T-helper 17 cell (primary cell): ENCODE measurements at places on chromosomes 11 and 22. TPM values are rescaled to one million over a fixed set of nuclear protein-coding genes. Genes with fewer than 3 reads are reported as not detected.
A peak's percentile ranks its signal among the peaks of the same experiment; 100 is the strongest.

DNA sequence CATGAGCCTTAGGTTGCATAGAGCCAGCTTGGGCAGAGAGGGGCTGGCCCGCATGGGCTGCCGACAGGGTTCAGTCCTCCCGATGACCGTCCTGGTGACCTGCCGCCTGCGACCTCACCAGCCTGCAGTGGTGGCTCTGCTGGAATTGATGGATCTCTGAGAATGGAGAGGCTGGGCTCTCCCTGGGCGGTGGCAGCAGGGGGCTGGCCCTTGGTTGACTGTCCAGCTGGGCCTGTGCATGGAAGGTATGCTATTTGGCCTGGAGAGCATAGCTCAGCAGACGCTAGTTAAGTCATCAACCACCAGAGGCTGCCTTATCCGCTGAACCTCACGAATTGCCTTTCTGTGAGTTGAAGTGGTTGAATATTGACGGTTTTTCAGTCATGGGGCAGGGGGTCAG, 19.7 kb downstream of the GRAMD4 start:
- DNase-seq, result no peak

DNA sequence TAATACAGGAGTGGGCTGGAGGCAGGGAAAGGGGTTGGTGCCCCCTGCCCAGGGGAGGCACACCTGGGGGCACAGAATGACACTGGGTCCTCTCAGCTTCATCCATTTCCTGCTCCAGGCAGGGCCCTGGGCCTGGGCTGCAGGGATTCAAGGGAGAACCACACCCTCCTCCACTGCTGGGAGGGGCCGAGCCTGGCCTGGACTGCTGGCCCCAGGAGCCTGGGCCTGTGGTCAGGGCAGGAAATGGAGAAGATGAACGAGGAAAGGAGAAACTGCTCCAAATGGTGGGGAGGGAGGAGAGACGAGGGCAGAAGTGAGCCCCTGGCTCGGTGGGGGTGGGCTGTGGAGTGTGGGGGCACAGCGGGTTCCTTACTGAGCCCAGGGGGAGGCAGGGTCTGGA, 38.1 kb upstream of the KCNQ1OT1 start:
- DNase-seq, result no peak

DNA sequence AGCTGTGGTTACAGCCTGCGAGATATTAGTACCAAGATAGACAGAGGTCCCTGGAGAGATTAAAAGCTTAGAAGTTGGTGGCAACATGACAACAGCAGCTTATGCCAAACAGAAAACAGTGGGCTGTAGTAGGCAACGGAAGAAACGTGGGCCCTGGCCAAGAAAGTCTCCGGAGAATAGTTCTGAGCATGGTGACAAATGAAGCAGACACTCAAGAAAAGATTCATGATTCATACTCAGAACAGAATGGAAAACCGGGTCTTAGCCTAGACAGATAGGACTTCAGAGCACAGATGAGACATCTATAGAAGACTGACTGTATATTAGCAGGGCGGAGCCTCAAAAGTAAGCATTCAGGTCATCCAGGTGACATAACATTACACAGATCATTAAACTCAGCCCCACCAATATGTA, 727.4 kb downstream of the ETS1 start:
- no peak for DNase-seq

- no peak for DNase-seq
Measured at GRCh38 chr11:19398273-19398672, 157.5 kb upstream of the E2F8 start.

DNA sequence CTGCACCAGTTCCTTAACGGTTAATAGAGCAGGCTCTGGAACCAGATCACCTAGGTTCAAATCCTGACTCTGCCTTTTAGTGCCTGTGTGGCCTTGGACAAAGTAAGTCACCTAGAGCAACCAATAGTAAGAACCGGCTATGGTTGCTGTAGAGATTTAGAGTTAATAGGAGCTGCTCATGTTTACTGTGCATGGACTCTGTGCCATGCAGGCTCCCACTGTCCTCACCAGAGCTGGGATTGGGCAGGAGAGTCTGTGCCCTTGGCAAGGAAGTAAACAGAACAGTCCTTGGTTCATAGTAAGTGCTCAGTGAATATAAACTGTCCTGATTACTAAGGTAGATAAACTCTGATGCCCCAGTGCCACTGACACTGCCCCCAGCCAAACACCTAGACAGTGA, 1.4 kb upstream of the TP53I11 start:
- no peak for DNase-seq

GRCh38 chr11:12516387-12517105, 139.2 kb downstream of the PARVA start:
- no peak for DNase-seq

DNA sequence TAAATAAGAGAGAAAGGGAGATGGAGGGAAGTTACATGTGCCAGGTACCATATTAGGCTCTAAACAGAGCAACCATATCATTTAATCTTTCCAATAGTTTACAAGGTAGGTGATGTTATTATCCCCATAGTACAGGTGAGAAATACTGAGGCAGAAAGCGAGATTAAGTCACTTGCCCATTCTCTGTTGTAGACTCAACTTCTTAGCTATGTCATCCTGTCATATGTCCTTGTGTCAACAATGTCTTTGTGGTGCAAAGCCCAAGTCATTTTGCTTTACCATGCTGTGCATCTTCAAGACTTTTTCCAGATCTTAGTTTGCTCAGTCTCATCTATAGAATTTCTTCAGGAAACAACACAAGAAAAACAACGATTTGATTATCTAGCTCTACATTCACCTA, 205.0 kb upstream of the E2F8 start:
- no peak for DNase-seq

- DNase-seq, result peak; percentile 37
Measured at GRCh38 chr11:11157185-11157584, 195.9 kb downstream of the CSNK2A3 start.

RHBDD3 gene
- total RNA-seq, result 11.3 TPM

KCNQ1 gene
- total RNA-seq, result 25.5 TPM
